ENCODE measurements at places on chromosomes 5 and 9.

GRCh38 chr9:116027511-116027910 is 126.1 kb upstream of the PAPPA start:
- DNase-seq: no peak

GRCh38 chr5:856531-857425 is 6.0 kb upstream of the ZDHHC11 start:
- DNase-seq: no peak

GRCh38 chr5:93327605-93328004 is 253.4 kb downstream of the NR2F1-AS1 start:
- no peak for DNase-seq

DNA sequence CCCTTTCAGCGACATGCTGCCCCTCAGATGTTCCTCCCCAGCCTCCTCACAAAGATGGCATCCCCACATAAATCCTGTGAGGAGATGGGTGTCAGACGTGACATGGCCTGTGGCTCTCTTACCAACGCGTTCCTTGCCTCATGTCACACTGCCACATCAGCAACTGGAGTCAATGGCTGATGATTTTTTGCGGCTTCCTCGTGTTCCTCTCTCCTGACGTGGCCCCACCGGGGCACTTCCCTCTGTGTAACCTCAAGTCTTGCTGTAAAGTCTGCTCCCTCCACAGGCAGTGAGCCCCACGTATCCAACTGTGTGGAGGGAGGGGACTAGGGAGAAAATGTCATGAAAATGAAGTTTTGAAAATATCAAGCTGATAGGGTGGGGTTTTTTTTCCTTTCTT is 53.2 kb upstream of the SHISAL2B start:
- DNase-seq: no peak

- no peak for DNase-seq
Measured at GRCh38 chr5:160197341-160198144, 31.8 kb upstream of the FABP6 start.

- DNase-seq: no peak
Measured at GRCh38 chr5:138360941-138361452, 8.5 kb downstream of the KDM3B start.

DNA sequence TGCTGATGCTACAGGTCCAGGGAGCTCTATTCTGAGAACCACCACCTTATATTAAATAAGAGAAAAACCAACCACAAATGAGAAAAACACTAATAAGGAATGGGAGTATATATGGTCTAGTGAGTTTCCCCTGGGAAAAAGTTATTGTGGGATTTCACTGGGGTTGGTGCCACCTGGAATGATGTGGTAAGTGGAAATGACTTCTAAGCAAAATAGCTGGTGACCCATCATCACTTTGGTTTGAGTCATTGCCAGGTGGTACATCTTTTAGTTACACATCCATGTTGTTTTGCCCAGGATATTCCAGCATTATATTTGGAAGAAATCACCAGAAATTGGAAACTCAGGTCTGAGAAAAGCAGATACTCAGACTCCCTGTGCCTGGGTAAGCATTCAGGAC is 437.3 kb downstream of the DTWD2 start:
- DNase-seq: no peak

DNA sequence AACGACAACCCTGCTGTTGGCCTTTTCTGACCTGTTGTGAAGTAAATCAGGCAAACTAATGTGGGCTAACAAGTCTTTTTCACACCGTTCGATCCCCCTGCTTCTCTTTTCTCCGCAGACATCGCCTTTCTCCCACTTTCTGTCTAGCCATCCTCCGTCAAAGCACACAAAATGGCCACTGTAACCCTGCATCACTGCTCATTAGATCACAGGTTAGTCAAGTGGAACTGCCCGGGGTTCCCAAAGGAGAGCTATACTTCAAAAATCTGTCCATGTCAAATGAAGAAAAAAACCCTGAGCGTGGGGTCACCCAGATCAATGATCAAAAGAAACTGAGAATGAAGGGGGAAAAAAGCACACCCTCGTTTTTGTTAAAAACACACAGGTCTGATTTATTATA is 212.1 kb downstream of the ARL15 start:
- DNase-seq: no peak

- no peak for DNase-seq
Measured at GRCh38 chr5:151054709-151055108, 26.1 kb downstream of the TNIP1 start.

GRCh38 chr9:7185612-7186011 is 427.8 kb downstream of the KDM4C start:
- peak; percentile 77 for DNase-seq

GRCh38 chr5:63398346-63398745 is 563.9 kb downstream of the HTR1A start:
- no peak for DNase-seq

DNA sequence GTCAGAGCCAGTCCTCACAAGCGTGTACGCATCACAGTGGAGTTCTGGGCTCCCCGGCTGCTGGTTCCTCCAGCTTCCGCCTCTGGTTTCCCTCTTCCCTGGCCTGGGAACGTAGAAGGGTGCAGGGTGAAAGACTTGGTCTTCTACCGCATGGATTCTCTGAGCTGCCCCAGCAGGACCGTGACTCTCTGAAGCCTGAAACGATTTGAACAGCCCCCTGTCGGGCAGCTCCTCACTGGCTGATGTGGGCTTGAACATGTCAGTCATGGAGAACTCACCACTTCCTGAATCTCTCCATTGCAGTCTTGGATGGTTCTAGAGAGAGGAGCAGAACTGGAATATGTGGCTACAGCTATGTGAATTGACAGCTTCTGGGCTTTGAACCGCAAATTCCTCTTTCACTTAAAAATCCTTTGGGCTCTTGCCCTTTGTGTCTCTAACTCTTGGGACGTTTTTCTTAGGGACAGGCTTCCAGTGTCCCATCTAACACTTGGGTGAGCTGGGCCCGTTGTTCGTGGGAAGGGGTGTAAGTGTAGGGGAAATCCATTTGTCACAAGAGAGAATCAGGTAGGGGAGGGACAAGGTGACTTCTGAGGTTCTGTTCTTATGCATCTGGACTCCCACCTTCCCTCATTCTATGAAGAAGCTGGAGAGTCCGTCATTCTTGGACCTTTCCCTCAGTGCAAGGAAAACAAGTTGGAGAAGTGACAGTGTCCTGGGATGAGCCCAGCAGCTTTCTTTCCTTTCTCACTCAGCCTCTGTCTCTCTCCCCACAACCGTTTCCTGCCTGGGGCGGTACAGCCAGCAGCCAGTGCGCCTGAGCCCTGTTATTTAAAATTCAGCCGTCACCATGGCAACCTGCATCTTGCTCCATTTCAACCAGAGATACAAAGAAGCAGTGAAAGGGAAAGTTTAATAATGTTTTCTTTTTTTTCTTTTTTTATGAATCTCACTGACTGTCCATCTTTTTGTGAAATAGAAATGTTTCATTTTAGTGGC is 84.7 kb downstream of the PTTG1 start:
- no peak for DNase-seq

DNA sequence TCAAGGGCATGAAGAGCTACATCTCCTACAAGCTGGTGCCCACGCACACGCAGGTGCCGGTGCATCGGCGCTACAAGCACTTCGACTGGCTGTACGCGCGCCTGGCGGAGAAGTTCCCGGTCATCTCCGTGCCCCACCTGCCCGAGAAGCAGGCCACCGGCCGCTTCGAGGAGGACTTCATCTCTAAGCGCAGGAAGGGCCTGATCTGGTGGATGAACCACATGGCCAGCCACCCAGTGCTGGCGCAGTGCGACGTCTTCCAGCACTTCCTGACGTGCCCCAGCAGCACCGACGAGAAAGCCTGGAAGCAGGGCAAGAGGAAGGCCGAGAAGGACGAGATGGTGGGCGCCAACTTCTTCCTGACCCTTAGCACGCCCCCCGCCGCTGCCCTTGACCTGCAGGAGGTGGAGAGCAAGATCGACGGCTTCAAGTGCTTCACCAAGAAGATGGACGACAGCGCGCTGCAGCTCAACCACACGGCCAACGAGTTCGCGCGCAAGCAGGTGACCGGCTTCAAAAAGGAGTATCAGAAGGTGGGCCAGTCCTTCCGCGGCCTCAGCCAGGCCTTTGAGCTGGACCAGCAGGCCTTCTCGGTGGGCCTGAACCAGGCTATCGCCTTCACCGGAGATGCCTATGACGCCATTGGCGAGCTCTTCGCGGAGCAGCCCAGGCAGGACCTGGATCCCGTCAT is 1.4 kb downstream of the SNX18 start:
- DNase-seq: no peak

DNA sequence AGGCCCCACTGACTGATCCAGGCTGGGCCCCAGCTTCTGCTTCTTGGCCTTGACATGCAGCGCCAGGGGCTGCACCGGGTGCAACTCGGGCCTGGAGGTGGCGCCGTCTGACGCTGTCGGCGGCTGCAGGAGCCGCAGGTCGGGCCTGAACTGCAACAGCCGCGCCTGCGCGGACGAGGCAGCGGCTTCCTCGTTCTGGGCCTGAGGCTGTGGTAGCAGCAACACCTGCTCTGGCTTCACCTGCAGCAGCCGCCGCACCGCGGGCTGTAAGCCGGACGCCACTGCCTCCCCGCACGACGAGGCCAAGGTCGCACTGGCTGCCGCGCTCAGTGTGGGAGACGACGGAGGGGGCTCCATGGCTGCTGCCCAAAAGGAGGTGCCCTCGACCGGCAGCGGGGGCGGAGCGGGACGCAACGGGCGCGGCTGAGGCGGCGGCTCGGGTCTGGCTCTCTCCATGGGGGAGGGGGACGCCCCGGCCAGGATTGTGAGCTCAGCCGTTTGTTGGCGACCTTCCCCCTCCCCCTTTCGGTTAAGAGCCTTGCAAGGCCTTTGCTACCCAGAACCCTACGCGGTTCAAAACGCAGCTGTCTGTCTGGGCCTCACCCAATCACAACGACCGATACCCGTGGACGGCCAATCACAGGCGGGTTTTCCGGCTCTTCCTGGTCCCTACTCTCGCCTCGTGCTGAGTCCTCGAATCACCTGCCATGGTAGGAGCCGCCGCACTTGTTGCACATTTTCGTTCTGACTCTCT is 438 bp downstream of the SOX30 start:
- DNase-seq: no peak

GRCh38 chr5:111574311-111574710 is 62.0 kb upstream of the STARD4 start:
- no peak for DNase-seq

GRCh38 chr9:79432485-79432884 is 139.3 kb upstream of the TLE4 start:
- DNase-seq: no peak

GRCh38 chr5:151195622-151196021 is 28.3 kb downstream of the CCDC69 start:
- no peak for DNase-seq

DNA sequence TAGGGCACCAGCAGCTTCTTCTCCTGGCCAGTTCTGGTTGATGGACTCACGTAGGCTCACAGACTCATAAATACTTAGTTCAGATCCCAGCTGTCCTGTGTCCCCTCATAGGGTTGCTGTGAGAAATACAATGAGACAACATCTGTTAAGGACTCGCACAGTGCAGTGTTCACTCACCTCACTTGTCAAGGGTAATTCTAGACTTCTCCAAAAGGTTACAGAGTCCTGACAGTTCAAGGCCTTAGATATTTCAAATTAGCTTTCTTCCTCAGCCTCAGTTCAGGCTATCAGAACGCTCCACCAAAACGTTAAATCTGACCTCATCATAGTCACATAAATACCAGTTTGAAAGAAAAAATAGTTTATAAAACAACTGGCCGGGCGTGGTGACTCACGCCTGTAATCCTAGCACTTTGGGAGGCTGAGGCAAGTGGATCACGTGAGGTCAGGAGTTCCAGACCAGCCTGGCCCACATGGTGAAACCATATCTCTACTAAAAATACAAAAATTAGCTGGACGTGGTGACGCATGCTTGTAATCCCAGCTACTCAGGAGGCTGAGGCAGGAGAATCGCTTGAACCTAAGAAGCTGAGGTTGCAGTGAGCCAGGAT is 106.3 kb downstream of the UGCG start:
- DNase-seq: no peak

DNA sequence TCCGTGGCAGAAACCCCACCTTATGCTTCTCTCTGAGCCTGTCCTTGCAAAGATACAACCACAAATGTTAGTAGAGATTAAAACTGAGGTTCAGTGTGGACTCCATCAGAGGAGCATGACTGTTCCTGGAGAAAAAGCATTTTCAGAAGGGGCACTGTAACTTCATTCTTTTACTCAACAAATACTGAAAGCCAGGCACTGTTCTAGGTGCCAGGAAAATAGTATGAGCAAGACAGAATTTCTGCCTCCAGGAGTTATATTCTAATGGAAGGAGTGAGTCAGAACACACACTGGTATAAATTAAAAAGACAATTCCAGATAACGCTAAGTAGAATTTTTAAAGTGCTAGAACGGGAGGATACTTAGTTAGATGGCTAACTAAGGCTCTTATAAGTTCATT is 251.4 kb upstream of the GAS1 start:
- no peak for DNase-seq

DNA sequence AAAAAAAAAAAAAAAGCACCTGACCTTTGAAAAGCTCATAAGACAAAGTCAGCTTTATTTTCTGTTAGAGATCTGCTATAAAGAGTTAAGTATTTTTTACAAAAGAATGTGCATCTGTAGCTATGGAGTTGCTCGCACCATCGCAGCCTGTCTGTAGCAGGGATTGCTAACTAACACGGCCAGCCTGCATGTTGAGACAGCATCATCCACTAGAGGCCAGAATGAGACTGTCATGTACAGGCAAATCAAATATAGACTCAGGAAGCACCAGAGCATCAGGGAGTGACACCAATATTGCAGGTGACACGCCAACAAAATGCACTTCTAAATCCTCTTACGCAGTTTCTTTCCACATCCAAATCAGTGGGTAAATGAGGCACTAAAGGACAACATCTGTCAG is 136.3 kb upstream of the RASEF start:
- DNase-seq: no peak

DNA sequence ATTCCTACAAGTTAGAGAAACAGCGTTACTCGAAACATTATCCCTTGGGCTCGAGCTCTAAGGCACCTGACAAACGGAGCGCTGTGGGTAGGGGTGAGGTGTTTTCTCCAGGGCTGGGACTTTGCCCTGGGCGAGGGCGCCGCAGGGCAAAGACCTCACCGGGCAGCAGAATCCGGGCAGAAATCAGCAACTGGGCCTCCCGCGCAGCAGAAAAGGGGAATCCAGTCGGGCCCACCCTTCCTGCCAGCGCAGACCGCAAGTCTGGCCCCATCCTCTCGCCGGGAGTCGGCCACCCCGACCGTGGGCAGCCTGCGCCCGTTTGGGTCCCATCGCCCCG is 430 bp upstream of the MSH3 start:
- no peak for DNase-seq

Measured in SW 1271 (cell line).